ENCODE measurements at places on chromosomes 7 and 10.

DNA sequence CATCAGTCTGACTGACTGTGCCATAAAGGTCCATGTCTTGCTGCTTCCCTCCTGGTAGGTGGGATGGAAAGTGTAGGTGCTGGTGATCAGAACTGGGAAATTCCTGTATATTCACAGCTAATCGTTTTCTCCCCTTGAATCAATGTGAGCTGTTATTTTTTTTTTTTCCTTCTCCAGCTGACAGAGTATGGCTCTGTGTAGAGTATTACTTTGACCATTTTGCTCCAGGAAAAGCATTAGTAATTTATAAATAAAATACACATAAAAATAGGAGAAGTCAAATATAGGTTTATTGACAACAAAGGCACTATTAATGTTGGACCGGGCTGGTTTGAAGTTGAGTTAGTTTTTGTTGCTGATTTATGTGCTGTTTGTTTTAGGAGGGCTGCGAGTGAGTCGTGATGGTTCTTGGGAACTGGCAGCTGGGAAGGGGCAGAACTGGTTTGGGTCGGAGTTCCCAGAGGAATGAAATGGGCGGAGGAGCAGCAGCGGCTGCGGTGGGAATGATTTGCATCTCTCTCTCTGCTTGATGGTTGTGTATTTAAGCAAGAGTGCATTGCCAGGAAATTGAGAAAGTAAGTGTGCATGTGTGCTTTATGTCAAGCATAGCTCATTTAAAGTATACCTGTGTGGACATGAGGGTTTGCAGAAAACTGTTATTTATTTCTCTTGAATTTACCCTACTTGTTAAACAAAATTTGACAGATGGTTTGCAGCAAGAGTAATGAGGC is 80.9 kb downstream of the LRMDA start:
- DNase-seq: no peak

DNA sequence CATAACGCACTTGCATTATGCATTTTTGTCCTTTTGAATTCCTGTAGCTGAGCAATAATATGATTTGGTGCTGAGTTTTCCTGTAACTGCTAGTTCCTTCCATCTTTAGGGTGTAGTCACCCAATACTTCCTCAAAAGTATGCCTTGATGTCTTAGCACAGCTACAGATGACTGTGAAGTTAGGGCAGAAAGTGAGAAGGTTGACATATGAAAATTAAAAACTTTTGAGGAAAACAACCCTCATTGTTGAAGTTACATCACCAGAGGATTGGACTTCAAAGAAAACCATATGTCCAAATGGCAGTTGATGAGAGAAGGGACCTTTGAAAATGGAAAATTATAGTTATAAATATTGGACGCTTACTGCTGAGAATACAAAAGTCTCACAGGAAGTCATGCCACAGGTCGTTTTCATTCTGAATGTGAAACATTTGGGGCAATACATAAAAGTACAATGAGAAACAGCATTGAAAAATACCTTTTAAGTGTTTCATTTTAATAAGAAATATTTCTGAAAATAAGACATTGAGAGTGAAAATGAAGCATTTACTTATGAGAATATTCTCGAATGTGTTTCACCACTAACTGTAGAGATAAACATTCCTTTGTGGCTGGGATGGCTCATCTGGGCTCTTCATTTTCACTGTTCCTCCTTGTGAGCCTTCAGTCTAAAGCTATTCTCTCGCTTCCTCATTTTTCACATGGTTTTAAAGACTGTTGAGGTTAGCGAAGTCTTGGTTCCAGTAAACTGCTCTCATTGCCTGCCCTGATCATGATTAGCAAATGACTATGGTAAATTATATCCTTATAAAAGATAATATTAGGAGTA is 61.4 kb upstream of the NME8 start:
- DNase-seq: no peak

DNA sequence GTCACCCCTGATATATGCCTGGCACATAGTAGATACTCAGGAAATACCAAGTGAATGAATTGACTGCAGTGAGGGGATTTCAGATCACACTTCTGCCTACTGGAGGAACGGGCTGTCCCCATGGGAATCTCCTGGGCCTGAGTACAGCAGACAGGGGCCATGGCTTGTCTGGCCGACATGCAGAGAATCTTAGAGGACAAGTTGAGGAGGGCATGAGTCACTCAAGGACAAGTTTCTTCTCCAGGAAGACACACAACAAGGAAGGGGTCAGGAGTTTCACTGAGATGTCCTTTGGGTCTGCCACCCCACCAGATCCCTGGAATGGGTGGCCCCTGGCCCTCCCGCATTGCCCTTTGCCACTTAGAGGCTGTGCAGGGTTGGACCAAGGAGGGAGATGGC is 20.7 kb downstream of the PLPP4 start:
- DNase-seq: no peak

DNA sequence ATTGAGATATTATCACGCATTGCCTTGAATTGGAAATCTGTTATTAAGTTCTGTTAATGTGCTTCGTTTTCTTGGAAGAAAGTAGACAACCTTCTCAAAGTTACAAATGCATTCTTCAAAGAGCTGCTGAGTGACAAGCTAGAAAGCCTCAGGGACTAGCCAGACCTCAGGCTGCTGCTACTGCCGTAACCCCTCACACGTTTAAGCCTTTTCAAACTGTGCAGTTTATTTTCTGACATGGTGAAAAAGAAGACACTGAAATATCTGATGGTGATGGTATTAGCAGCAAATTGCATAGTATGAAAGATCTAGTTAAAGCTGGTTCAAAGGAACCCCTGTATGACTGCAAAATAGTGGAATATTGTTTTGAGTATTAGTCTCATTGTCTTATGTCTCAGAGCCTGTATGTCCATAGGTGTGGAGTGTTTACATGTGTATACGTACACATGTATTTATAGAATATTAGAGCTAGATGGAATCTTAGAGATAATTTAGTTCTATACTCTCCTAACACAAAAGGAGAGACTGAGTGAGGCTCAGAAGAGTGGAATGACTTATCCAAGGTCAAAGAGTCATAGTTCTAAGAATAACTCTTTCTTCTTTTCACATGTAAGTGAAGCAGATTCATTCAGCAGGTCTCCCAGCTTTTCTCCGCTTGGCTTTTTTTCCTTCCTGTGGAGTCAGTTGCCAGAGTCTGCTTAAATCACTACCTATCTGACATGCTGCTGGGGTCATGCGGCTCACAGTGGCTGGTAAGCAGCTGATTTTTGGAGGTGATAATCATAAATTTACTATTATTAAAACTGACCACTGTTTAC is 431.9 kb downstream of the PLXDC2 start:
- DNase-seq: no peak

GRCh38 chr7:26200038-26200443 is 505 bp downstream of the HNRNPA2B1 start:
- DNase-seq: peak; percentile 62

DNA sequence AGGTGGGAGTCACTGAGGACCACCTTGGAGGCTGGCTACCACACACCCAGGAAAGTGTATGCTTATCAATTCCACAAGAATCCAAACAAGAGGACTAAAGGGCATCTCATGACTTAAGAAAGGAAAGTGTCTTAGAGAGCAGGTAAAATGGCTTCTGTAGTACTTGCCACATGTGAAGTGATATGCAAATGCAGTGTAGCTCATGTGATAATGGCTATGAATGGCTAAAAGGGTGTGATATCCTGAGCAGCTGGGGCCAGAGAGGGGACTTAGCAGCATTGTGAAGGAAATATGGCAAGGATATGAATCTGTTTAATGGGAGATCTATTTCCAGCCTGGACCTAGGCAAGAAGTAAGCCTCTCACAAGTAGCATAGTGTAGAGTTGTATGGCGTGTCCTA is 90.5 kb downstream of the BUB3 start:
- no peak for DNase-seq

GRCh38 chr7:77833136-77833535 is 34.6 kb downstream of the PHTF2 start:
- DNase-seq: no peak

- no peak for DNase-seq
Observed at GRCh38 chr10:70433581-70434280, 7.8 kb downstream of the NODAL start.

GRCh38 chr10:44258460-44259089 is 126.3 kb downstream of the CXCL12 start:
- no peak for DNase-seq

GRCh38 chr7:16416289-16417282 is 4.8 kb downstream of the CRPPA start:
- DNase-seq: no peak

DNA sequence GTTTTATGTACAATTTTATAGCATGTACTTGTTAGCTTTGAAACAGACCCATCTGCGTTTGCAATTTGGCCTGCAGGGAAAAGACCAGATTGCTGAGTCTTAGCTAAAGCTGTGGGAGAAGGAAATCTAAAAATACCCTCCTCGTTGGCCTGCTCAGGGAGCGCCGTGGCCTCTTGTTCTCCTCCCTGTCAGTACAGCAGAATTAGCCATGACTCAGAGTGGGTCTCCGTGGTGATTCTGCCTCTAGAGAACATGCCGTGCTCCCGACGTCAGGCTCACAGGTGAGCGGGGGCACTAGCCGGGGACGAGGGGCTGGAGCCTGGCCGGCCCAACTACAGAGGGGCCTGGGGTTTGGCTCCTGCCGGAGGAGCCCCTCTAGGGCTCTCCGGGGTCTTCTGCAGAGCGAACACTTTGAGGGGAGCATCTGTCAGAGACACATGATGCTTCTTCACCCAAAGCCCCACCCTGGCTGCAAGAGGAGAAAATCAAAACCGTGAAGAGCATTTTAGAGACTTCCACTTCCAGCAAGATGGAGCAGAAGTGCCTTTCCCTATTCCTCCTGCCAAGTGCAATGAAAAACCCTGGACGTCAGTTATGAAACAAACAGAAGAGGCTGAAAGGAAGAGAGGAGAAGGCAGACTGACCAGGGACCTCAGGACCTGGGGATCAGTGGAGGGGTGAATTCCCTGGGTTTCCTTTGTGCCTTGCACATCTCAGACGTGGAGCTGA is 98.9 kb downstream of the LHPP start:
- DNase-seq: no peak

DNA sequence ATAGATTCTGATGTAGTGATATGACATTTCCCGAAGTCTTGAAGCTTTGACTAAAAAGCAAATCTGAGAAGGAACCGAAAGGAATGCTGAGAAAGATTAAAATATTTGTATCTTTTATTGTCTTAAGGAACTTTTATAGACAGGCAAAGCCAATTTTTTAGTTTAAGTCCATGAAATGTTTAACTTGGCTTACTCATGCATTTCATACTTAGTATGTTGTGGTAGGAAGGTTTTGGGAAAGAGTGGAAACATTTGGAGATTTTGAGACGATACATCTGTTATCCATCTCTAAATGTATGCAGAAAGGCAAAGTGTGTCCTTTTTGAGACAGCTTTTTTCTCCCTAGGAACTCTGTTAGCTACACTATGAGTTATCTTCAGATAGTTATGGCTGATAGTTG is 10.1 kb downstream of the TBC1D12 start:
- no peak for DNase-seq

DNA sequence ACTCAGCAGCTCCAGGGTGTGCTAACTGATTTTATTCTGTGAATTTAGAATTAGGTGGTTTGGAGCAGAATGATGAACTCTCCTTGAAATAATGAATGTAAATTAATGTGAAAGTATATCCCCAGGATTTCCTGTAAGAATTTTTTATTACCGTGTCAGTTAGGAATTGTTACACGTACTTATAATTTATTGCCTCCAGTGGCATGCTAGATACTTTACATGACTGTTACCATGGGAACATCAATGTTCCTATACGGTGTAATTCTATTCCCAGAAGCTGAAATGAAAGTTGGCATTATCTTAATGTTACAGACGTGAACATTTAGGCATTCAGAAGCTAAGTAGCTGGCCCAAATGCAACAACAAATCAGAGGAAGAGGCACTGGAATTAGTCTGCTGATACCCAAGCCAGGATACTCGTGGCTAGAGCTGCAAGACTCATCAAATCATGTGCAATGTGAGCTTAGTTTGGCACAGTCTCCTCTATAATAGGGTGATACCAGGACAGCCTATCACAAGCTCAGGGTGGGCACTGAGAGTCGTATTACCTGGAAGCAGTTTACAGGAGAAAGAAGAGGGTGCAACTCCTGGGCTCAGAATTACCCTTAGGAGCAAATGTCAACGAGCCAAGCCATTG is 30.0 kb upstream of the PRKAR2B start:
- DNase-seq: no peak

DNA sequence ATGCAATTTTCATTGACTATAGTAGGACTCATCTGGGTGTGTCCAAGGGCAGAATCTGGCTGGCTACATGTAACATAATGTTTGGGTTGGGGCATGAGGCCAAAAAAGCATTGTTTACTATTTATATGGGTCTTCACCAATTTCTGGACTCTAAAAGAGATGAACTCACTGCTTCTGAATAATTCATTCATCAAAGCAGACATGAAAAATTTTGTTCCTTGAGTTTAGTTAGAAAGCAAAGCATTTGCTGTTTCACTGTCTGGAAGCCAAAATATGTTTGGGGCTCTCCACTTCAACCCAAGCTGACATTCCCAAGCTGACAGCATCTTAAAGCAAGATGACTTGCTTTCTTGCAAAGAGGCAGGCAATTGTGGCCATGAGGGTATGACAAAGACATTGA is 670.6 kb downstream of the SUGCT start:
- DNase-seq: no peak

DNA sequence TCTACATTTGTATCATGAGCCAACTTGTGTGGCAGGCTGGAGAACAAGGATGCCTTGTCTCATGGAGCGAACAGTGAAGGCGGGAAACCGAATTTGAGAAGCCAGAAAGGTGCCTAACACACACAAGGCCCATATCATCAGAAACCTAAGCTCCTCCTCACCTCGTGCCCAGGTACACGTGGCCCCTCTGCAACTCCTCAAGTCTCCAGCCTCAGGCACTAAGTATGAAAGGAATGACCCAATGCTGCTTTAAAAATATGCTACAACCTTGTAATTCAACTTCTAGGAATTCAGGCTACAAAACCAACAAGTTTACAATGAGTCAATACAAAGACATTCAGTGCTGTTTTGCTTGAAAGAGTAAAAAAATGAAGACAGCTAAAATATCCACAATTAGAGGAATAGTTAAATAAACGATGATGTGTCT is 95.7 kb downstream of the CDK6 start:
- no peak for DNase-seq

DNA sequence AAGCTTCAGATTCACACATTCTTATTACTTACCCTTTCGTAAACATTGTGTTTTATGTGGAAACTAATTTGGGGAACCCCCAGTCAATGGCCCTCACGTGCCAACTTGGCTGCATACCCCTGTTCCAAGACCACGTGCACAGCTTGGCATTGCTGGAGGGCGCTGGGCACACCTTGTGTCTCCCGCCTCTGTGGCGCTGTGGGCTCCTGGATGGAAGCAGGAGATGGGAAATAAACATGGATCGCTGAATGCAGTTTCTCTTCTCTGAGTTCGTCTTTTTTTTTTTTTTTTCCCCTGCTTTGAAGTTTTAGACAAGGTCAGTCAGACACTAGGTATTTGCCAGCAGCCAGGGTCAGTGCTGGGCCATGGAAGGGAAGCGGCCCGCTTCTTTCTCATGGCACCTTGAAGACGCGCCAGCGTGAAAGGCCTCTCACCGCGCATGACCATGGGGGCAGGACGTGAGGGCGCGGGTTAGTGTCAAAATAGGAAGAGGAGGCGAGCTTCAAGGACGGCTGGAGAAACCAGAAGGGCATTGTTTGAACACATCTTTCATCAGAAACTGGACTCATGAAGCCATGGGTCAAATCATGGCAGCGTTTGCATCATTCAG is 27.3 kb downstream of the BNIP3 start:
- DNase-seq: no peak

All from Jurkat, Clone E6-1 (cell line).